ENCODE measurements at places on chromosomes 6 and 20. TPM values are rescaled to one million over a fixed set of nuclear protein-coding genes. Genes with fewer than 3 reads are reported as not detected.
A peak's percentile ranks its signal among the peaks of the same experiment; 100 is the strongest.

- no peak for DNase-seq
Measured at GRCh38 chr6:109282756-109283155, 99.5 kb downstream of the CD164 start.

DNA sequence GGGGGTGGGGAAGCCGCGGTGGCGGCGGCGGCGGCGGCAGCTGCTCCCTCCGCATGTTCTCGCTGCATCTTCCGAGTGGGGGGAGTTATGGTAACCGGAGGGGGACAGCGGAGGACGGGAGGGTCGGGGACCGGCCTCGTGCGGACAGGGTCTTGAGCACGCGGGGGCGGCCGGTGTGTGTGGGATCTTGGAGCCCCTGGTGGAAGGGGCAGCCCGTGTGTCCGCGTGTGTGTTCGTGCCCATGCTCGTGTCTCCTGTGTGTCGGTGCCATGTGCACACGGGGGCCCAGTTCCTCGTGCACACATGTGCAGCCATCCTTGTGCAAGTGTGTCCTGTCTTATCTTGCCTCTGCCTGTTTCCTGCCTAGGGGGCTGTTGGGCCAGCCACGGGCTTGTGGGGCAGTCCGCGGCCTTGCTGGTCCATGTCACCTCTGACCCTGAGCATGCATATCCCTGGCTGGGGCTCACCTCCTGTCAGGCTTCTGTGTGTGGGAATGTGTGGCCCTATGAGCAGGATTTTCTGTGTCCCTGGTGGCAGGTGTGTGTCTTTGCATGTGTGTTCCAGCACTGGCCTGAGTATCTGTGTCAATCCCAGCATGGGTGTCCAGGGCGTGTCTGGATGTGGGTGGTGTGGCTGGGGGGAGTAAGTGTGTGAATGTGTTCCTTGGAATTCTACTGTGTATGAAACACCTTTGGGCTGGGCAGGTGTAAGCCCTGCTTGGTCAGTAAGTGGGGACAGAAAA is 8.5 kb downstream of the SYNGAP1 start:
- DNase-seq = no peak

GRCh38 chr20:43686820-43687219 is 19.9 kb downstream of the MYBL2 start:
- no peak for DNase-seq

DNA sequence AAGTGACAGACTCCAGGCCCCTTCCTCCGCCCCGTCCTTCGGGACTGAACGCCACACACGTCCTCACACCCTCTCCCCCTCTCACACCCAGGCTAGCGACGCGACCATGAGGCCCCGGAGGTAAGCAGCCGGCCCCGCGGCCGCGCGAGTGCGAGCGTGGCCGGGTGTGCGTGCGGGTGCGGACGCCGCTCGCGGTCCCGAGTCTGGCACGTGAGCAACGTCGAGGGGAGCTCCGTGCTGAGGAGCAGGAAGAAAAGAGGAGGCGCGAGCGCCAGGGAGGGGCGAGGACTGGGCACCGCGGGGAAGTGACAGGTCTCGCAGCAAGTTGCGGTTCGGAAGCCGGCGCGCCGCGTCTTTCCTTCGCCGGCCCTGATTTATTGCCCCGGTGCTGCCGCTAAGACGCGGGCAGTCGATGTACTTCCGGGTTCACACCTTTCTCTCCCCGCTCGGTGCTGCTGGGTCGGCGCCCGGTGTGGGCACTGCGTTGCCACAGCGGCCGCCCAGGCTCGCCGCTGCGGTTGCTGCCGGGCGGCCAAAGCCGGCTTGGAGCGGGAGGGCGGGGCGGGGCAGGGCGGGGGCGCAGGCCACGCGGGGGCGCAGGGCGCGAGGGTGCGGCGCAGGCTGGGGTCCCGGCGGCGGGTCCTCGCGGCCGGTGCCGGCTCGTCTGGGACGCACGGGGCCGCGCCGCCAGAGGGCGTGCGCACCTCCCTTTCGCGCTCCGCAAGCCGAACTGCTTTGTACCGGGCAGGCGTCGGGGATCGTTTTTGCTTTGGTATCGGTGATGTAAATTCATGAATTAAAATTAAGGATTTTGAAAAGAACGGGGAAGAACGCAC is 15.8 kb upstream of the LIN28B start:
- DNase-seq = peak; percentile 46

FOXA2 gene
- total RNA-seq = not detected

Measured in frontal cortex (tissue), 4 donors.